Dermis microvascular lymphatic vessel endothelial cell (primary cell): ENCODE measurements at places on chromosomes 2 and 18. TPM values are rescaled to one million over a fixed set of nuclear protein-coding genes. Genes with fewer than 3 reads are reported as not detected.

The SERPINB4 gene
- 0.13 TPM in 1 of 2 replicates, not detected in the other for total RNA-seq

The KCNJ13 gene
- total RNA-seq, result not detected in 2 replicates

GRCh38 chr18:75548353-75548905 is 120.9 kb upstream of the SMIM21 start:
- no peak for DNase-seq

- no peak for DNase-seq
These were observed 84.5 kb upstream of the SLC1A4 start for GRCh38 chr2:64904413-64905329.

DNA sequence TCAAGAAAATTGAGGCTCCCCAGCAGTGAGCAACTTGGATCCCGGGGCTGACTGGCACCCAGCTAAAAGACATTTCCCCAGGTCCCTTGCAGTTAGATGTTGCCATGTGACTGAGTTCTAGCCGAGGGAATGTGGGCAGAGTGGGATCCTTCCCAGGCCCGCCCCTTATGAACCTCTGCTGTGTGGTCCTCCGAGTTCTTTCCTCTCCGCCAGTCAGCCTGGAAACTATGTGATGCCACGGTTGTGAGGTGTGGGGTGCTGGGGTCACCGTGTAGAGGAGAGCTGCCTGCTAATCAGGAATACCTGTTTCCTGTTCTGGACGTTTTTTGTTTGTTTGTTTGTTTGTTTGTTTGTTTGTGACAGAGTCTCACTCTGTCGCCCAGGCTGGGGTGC is 45.5 kb downstream of the TMEM37 start:
- DNase-seq, result no peak

DNA sequence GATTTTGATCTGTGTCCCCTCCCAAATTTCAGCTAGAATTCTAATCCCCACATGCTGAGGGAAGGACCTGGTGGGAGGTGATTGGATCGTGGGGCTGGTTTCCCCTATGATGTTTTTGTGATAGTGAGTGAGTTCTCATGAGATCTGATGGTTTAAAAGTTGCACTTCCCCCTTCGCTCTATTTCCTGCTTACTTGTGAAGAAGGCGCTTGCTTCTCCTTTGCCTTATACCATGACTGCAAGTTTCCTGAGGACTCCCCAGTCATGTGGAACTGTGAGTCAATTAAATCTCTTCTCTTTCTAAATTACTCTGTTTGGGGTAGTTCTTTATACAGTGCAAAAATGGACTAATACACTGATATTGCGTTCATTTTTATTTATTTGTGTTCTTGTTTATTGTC is 636.8 kb upstream of the LINC00305 start:
- no peak for DNase-seq
